Putamen (tissue), 1 donor: ENCODE measurements at places on chromosomes 12 and 14.

DNA sequence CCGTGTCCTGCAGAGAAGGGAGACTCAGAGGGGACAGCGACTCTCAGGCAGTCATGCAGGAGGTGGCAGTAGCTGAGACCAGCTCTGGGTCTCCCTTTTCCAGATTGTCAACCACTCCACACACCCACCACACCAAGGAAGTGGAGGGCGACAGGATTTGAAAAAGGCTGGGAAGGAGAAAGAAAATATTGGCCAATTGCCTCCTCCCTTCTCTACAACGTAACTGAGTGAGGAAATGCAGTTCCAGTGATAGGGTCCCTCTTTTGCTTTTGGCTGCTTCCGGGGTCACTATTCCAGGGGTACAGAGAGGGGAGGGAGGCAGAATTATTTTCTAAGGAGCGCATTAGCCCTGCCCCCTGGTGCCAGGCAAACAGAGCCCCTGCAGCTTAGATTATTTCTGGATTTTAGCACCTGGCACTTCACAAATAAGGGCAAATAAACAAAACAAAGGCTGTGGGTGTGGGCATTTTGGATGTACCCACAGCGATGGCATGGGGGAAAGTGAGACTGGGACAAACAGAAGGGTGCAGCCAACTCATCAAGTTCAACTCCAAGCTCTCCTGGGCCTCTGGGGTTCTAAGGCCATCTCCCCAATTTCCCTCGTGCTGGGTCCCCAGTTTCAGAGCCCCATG lies 20.4 kb downstream of the ASB2 start:
- no peak for DNase-seq

- no peak for DNase-seq
These were observed 444.6 kb upstream of the CCDC196 start for GRCh38 chr14:66041582-66041981.

- DNase-seq, result no peak
These were observed 23.8 kb downstream of the CD163 start for GRCh38 chr12:7479771-7480170.

- DNase-seq, result no peak
These were observed 92.6 kb upstream of the SFSWAP start for GRCh38 chr12:131618303-131618658.

DNA sequence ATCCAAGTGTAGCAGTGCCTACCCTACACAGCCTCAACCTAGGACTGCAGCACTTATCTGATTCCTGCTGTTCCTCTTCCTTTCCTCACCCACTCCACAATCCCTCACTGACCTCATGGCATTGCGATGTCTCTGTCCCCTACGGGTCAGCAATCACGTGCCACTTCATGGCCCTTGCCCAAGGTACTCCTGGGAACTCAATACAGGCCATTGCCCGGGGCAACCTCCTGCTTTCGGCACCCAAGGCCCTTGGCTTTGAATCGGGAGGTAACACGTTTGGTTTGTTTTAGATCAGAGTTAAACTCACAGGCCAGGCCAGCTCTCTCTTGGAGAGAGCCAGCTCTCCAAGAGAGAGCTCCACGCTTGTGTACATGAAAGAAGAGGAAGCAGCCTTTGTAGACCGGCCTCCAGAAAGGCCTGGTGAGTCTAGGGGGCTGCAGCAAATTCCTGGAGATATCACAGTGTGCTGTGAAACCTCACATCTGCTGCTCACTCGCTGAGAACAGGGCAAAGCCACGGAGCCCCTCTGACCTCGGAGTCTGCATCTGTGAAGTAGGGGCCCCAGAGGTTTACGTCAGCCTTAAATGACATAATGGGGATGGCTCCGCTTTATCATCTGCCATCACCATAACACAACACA lies 12.2 kb downstream of the CLMN start:
- DNase-seq, result no peak

DNA sequence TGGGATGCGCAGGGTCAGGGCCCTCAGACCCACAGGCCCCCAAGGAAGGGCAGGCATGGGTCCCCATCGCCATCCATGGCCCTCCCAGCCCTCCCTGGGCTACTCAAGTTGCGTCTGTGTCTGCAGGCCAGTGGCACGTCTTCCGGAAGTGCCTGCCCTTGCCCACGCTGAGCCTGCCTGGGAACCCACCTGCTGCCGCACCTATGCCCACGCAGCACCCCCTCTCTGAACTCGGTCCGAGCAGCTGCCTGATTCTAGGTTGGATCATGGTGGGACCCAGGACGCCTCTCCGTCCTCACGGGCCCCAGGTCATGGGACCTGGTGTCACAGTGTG lies 182.8 kb downstream of the ADGRD1 start:
- no peak for DNase-seq
